ENCODE measurements at places on chromosomes 6 and 20.

DNA sequence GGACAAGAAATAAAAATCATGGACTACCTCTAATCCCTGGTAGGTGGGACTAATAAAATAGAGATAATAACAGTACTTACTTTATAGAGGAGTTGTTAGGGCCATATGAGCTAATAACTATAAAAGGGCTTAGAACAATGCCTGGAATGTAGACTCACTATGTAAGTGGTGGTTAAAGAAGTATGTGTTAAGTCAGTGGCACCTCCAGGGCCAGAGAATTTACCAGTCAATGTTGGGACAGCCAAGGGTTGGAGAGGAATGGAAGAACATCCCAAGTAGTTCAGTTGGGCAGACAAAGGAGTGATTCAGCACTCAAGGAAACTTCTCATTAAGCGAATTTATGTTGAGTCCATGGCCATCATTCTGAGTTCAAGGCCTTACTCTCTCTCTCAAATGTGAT is 116.8 kb downstream of the OTOR start:
- DNase-seq: no peak

DNA sequence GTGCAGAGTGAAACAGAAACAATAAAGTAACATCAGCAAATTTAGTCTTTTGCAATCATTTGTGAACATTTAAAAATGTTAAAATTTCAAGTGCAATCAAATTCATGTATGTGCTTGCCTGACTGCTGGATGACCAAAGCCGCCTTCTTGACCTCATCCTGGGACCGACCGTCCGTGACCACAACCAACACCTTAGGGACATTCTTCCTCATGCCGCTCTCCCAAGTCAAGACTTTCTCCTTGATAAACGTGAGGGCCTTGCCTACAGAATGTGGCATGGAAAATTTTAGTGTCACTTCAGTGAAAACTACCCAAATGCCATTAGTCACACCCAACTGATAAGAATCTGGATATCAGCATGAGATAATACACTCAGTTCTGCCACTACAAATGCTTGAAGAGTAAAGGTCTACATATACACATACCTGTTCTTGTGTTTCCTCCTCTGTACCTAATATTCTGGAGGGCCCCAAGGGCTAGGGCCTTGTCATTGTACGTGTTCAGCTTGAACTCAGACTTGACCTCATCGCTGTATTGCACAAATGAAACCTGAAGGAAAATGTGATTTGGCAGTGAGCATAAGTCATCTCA is 86.8 kb downstream of the COL12A1 start:
- DNase-seq: no peak

DNA sequence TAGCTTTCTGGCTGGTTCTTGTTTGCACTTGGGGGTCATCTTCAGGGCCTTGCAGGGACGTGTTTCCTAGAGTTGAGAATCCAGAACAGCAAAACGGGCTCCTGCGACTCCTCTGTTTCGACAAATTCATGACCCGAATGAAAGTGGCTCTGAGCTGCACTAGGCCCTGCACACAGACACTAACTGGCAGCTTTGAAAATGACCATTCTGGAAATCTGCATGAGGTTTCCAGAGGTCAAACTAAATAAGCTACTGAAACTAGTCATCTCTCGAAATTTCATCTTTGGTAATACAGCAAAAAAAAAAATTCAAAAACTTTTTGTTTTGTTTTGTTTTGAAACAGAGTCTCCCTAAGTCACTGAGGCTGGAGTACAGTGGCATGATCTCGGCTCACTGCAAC is 15.5 kb upstream of the BMP7 start:
- no peak for DNase-seq

DNA sequence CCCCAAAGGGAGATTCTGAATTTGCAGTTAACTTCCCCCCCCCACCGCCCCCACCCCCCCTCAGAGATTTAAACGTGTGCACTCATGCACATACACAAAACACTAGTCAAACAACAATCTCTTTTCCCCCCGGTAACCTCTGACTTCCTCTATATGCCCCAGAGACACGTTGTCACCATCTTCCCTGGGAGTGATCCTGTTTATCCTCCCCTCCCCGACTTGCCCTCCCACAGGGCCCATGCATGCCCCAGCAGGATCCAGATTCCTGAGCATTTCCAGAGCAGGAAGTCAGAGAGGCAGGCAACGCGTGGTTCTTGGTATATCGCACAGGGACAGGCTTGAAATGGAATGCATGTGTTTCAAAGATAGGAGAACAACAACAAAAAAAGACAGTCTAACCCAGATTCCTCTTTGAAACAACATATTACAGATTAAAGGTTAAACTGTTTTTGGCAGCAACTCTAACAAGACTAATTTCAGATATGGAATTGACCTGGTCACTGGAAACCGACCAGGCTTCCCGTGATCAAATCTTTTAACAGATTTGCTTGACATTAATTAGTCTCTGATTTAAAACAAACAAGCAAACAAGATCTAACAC is 1.3 kb downstream of the BLCAP start:
- DNase-seq: no peak

DNA sequence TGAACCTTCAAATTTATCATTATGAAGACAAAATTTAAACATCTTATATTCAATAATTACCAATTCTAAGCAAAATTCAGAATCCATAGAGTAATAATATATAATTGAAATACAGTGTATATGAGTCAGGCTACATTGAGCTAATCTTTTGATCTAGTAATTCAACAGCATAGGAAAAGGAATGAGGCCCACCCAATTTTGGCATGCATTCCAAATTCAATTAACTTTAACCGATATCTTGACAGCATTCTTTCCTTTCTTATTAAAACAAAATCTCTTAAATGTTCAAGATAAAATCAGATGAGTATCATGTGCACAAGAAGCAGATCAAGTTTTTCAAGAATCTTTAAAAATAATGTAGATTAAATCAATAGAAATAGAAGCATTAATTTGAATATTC is 132.9 kb upstream of the QKI start:
- DNase-seq: no peak

GRCh38 chr20:37662308-37662707 is 31.5 kb upstream of the CTNNBL1 start:
- no peak for DNase-seq

All from stimulated activated CD4-positive, alpha-beta T cell treated with anti-CD3 and anti-CD28 coated beads, Interleukin-2, amount 100 ng/mL, for 24 hours (primary cell).